ENCODE measurements at places on chromosomes 16 and 17. TPM values are rescaled to one million over a fixed set of nuclear protein-coding genes. Genes with fewer than 3 reads are reported as not detected.

GRCh38 chr17:57125406-57125805 lies 40.4 kb downstream of the AKAP1 start:
- no peak for DNase-seq

DNA sequence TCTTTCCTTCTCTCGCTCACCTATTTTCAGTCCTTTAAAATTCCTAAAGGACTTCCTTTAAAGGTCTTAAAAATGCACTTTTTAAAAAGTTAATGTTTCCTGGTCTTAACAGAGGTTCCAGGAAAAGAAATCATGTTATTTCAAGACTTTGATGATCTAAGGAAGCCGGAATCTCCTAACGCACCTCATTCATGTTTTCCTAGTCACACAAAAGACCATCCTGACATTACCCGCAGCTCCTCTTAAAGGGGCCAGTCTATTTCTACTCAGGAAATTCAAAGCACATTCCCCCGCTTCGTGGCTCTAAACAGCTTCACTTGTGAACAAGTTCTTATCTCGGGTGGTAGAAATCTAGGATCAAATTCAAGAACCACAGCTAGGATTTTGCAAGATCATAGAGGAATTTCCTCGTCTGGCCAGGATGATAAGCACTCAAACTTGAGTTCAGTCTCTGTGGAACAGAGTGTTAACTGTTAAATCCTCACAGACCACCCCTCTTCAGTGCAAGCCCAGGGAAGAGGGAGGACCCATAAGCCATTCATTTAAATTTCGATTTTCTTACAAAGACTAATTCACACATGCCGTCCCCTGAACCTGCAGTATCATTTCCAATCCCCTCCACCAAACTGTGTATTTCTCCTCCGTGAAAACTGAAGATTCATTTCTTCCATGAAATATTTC lies 137.1 kb upstream of the AXIN2 start:
- DNase-seq = peak; percentile 16

The ZSCAN10 gene
- total RNA-seq = not detected

The DECR2 gene
- 8.1 TPM for total RNA-seq

The CCL1 gene
- total RNA-seq = not detected

DNA sequence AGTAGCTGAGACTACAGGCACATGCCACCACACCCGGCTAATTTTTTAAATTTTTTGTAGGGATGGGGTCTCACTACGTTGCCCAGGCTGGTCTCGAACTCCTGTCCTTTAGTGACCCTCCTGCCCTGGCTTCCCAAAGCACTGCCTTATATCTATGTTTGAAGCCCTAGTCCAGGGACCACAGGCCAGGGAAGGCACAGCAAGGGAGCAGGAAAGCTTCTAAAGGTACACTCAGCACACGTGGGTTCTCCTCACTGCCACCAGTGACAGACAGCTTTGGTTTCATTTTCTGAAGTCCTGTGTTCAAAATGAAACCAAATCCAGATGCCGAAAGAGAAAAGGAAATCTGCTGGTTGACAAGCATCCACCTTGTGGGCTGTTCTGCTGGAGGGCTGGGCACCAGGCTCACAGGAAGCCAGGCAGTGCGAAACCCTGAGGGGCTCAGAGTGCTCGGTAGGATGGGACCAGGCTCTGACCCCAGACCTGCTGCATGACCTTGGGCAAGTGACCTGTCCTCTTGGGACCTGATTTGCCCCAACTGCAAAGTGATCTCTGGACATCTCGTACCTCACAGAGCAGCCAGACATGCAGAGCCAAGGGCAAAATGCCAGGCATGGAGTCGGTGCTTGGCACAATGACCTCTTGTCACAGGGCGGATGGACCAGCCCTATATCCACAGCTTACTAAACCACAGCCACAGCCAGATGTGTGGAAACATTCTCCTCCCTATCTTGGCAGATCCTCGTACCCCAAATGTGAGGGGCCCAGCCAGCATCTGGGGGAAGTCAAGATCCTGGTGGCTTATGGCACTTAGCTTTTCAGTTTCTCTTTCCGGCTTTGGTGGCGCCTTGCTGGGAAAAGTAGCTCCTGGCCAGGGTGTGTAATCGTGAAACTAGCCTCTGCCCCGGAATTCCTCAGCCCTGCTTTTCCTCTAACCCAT lies 2.8 kb upstream of the SOCS1 start:
- DNase-seq = no peak

The FNDC8 gene
- total RNA-seq = not detected

DNA sequence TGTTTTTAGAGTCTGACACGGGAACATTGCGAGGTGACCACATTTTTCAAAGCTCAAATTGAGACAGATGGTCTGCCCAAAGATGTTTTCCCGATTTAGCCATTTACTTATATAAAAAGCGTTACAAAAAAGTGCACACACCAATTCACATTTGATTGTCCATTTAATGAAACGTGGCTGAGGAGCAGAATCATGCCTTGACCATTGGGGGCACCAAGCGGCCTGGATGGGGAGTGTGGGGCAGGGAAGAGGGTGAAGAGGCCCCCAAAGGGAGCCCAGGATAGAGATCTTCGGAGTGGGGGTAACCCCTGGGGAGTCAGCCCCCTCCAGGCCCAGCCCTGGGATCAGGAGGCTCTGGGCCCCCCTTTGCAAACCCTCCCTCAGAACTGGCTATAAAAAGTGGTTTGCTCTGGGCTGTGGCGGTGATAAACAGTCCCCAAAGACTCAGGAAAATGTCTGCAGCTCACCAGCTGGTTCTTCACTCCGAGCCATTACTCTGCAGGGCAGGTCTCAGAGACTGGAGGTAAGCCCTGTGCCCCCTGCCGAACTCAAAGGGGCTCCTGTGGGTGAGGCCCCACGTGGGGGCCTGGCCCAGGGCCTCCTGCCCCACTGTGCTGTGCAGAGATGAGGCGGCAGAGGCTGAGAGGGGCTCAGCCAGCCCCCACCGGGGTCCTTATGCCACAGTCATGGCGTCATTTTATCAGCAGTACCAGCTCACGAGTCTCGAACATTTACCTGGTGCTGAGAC lies 105.9 kb upstream of the SEC14L1 start:
- no peak for DNase-seq

GRCh38 chr16:84678541-84678940 lies 21.3 kb upstream of the USP10 start:
- DNase-seq = no peak

The PRRT2 gene
- total RNA-seq = 3.3 TPM

- DNase-seq = no peak
Observed at GRCh38 chr16:69756705-69757104, 2.0 kb upstream of the NOB1 start.

DNA sequence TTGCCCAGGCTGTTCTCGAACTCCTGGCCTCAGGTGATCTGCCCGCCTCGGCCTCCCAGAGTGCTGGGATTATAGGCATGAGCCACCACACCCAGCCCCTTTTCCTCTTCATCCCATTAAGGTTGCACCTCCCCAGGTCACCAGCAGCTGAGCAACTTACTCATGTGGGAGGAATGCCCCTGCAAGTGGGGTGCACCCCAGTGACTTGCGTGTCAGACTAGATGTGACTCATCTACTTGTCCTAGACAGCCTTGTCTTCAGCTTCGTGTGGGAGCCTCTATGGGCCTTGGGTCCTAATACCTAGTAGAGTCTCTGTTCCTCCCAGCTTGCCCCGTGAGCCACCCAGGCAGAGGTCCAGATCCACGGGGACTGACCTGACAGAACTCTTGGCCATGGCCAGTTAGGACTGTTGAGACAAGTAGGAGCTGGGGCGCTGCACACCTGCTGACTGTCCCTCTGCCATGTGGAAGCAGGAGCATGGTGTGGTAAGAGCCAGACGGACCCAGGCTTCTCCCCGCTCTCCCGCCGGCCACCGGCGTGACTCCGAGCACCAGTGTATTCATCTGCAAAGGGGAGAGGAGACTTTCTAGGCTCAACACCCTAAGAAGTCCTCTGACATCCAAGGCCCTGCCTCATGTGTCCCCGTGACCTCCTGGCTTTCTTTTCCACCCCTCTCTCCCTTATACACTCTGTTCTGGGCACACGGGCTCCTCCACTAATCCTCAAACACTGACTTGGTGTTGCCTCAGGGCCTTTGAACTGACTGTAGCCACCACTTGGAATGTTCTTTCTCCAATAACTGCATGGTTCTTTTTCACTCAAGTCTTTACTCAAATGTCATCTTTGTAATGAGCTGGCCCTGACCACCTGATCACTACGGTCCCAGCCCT lies 11.6 kb upstream of the CBX4 start:
- peak; percentile 98 for DNase-seq

GRCh38 chr17:74521701-74522201 lies 9.5 kb downstream of the CD300LB start:
- no peak for DNase-seq

DNA sequence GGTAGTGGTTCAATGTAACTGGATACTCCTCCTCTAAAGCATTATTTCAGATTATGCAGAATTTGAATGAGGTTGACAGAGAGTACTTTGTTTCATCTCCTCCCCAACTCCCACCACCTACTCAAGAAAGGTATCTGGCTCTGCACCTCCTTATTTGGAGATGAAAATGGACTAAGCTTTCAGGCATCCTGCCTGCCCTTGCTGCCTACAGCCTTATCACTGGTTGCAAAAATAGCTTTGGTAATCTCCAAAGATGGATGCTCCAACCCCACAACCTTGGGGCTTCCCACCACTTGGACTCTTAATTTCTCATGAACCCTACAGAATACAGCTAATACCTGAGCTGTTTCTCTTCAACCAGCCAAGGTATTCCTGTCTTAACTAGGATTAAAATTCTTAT lies 45.3 kb upstream of the CORO6 start:
- no peak for DNase-seq

DNA sequence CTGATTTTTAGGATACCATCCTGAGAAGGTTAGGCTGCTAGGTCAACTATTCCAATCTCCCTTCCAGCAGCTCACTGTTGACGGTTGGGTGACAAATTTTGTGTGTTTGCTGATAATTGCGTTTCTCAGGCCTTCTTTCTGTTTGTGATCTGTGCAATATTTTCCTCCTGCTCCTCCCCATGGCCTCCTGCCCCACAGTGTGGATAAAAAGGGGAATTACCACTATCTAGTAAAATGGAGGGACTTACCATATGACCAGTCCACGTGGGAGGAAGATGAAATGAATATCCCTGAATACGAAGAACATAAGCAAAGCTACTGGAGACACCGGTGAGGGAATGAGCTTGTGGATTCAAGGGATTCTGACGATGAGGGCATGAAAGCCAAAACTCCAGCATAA lies 9.2 kb downstream of the CHD3 start:
- peak; percentile 25 for DNase-seq

The VWA3A gene
- 0.19 TPM for total RNA-seq

GRCh38 chr16:4087990-4088577 lies 28.2 kb downstream of the ADCY9 start:
- DNase-seq = no peak

The MARCHF10 gene
- not detected for total RNA-seq

The CD7 gene
- total RNA-seq = not detected

The ATP2A1 gene
- total RNA-seq = 1.1 TPM

DNA sequence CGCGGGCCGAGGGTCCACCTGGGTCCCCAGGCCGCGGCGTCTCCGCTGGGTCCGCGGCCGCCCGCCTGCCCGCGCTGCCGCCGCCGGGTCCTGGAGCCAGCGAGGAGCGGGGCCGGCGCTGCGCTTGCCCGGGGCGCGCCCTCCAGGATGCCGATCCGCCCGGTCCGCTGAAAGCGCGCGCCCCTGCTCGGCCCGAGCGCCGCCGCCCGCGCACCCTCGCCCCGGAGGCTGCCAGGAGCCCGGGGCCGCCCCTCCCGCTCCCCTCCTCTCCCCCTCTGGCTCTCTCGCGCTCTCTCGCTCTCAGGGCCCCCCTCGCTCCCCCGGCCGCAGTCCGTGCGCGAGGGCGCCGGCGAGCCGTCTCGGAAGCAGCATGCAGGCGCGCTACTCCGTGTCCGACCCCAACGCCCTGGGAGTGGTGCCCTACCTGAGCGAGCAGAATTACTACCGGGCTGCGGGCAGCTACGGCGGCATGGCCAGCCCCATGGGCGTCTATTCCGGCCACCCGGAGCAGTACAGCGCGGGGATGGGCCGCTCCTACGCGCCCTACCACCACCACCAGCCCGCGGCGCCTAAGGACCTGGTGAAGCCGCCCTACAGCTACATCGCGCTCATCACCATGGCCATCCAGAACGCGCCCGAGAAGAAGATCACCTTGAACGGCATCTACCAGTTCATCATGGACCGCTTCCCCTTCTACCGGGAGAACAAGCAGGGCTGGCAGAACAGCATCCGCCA lies 504 bp downstream of the FOXC2 start:
- no peak for DNase-seq

DNA sequence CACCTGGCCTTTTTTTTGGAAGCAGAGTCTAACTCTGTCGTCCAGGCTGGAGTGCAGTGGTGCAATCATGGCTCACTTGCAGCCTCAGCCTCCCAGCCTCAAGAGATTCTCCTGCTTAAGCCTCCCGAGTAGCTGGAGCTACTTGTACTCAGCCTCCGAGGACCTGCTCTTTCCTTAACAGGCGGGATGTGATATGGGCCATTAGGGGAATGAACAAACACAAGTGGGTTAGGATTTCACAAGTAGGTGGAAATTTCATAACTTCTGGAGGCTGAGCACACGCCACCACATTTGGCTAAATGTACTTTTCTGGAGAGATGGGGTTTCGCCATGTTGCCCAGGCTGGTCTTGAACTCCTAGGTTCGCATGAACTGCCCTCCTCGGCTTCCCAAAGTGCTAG lies 4.1 kb downstream of the PAM16 start:
- no peak for DNase-seq

GRCh38 chr16:84358601-84359295 lies 9.6 kb upstream of the ATP2C2 start:
- no peak for DNase-seq

DNA sequence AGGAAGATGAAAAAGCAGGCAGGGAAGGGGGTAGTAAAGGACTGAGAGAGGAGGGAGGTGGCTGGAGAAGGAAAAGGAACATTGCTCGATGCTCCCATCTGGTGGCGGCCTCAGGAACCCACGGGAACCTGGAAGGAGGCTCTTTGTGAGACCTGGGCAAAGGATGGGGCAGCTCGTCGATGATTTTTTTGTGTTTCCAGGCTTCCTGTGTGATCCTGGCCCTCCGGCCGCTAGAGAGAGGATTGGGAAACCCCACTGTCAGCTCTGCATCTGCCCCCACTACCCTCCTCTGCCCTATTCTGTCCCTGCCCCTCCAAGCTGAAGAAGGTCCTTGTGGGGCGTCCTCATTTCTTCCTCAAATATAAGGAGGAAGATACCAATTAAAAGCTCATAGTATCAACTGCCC lies 6.6 kb downstream of the WFIKKN2 start:
- peak; percentile 78 for DNase-seq

All from A172 (cell line).